ENCODE measurements at places on chromosomes 1 and 21.

- no peak overlapping the region for H3K4me3 ChIP-seq
- no peaks in the 10 kb centered on the region for H3K36me3 ChIP-seq
- peaks cover 23% of the 10 kb centered on the region for H3K4me1 ChIP-seq
Measured at GRCh38 chr1:1136547-1137230, 20.8 kb upstream of the C1orf159 start.

DNA sequence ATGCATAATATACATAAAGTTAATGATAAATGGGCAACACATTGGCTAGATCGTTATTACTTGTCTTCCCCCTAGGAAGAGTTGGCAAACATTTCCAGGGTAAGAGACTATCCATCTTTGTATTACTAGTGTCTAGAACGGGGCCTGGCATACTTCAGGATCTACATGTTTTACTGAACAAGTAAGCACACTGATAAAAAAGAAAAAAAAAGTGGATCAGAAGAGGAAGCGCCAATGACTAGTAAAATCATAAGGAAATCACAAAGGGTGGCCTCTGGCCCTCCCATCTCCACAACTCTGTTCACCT, 482 bp downstream of the TM2D1 start:
- no peak for DNase-seq
- peak overlapping the region; percentile 92 for H3K27ac ChIP-seq
- H3K27me3 ChIP-seq: peaks cover 4% of the 10 kb centered on the region
- H3K4me3 ChIP-seq: peak overlapping the region; percentile 90
- H3K4me1 ChIP-seq: peaks cover 24% of the 10 kb centered on the region
- peaks cover 7% of the 10 kb centered on the region for H3K36me3 ChIP-seq

GRCh38 chr1:94863919-94864318, 43.8 kb downstream of the SLC44A3 start:
- no peak overlapping the region for H3K4me3 ChIP-seq
- H3K4me1 ChIP-seq: no peaks in the 10 kb centered on the region
- no peak for DNase-seq
- H3K27me3 ChIP-seq: peaks cover 17% of the 10 kb centered on the region
- H3K27ac ChIP-seq: no peak overlapping the region

DNA sequence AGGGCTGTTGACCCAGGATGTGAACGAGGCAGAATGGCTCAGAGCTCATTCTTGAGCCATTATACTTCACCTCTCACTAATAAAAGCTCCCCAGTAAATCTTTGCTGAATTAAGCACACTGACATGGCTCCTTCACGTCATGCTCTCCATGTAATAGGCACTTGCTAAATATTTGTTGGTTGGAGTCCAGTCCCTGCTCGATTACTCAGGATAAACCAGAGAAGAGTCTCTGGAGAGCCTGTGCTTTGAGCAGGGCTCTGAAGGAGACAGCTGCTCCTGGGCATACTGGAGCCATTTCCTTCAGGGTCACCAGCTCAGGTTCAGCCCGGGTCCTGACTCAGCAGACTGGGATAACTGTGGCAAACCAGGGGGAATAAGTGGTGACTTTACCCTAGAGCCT, 46.9 kb downstream of the HLX start:
- H3K4me3 ChIP-seq: no peak overlapping the region
- no peaks in the 10 kb centered on the region for H3K36me3 ChIP-seq
- no peak overlapping the region for H3K27ac ChIP-seq
- no peak for DNase-seq
- H3K4me1 ChIP-seq: no peaks in the 10 kb centered on the region

DNA sequence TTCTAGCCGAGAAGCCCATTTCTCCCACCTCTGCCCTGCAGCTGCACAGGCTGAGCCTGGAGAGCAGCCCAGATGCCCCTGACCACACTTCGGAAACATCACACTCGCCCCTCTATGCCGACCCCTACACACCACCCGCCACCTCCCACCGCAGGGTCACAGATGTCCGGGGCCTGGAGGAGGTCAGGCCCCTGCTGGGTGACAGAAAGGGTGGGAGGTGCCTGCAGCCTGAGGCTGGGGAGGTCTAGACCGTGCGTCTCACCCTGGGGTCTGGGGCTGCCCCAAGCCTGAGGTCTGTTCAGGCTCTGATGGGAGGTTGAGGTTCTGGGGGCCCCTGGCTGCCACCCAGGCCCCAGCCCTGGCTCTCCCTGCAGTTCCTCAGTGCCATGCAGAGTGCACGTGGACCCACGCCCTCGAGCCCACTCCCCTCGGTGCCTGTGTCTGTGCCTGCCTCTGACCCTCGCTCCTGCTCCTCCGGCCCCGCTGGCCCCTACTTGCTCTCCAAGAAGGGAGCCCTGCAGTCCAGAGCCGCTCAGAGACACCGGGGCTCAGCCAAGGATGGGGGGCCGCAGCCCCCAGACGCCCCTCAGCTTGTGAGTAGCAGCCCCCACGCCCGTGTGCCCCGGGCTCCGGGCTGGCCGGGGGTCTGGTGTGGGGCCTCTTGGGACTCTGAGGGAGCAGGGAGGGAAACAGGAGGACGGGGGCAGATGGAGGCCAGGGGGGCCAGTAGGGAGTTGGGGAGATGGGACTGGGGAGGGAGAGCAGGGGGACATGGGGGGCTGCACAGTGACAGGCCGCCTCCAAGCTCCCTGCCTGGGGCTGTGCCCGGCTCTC, 7.4 kb downstream of the PLEKHN1 start:
- DNase-seq: no peak
- no peak overlapping the region for H3K27ac ChIP-seq
- H3K36me3 ChIP-seq: peaks cover 3% of the 10 kb centered on the region
- H3K27me3 ChIP-seq: peaks cover 67% of the 10 kb centered on the region
- H3K4me1 ChIP-seq: peaks cover 10% of the 10 kb centered on the region

DNA sequence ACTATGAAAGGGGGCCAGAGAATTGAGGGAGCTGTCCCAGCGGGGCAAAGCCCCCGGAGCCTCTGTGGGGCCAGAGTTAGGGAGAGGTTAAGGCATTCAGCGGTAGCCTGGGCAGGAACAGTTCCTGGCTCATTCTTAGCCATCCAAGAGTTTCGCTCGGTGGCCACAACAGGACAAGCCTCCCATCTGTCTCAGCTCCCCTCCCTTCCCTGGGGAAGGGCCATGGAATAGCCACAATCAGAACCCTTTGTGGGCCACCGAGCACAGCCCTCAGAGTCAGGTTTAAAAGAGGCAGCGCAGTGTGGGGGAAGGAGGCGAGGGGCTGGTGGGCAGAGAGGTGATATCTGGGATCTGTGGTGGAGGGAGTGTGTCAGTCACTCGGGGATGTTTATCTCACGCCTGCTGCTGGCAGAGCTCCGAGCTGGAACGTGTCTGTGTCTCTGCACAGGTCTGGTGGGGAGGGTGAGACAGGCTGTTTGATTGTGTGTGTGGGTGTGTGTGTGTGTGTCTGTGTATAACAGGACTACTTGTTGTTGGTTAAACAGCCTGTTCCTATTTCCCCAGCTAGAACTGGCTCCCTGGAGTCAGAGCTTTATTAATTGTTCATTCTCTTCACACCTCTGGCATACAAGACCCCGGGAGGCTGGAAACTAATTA, 49.6 kb upstream of the GOLT1A start:
- H3K4me1 ChIP-seq: no peaks in the 10 kb centered on the region
- no peak overlapping the region for H3K27ac ChIP-seq
- DNase-seq: no peak
- H3K4me3 ChIP-seq: no peak overlapping the region

DNA sequence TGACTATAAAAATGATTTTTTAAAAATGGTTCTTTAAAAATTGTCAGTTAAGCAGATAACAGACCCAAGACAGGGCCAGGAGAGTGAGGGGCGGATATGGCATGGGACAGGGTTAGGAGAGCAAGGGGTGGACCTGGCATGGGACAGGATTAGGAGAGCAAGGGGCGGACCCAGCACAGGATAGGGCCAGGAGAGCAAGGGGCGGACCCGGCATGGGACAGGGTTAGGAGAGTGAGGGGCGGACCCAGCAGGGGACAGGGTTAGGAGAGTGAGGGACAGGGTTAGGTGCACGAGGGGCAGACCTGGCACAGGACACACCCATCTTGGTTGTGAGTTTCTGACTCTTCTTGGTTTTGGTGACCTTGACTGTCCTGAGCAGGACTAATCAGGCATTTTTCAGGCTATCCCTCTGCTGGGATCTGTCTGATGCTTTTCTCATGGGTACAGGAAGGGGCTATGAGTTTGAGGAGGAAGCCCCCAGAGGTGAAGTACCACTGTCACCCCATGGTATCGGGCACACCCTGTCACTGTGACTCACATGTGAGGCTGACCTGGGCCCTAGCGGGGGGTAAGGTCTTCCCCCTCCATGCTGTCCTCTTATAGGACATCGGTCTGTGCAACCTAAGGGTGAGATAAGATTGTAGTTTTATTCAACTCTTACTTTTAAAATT, 159.0 kb upstream of the COL6A1 start:
- H3K36me3 ChIP-seq: no peaks in the 10 kb centered on the region
- H3K27ac ChIP-seq: no peak overlapping the region
- H3K27me3 ChIP-seq: no peaks in the 10 kb centered on the region
- H3K4me1 ChIP-seq: peaks cover 30% of the 10 kb centered on the region
- H3K4me3 ChIP-seq: no peak overlapping the region
- no peak for DNase-seq

Measured in activated naive CD4-positive, alpha-beta T cell treated with anti-CD3 and anti-CD28 coated beads, Interleukin-2, amount 10 ng/mL, durations not matched to agents 7 days and 5 days (primary cell).